ENCODE measurements at places on chromosomes 5 and 9.

- no peak for DNase-seq
Observed at GRCh38 chr9:2967766-2968165, 123.9 kb upstream of the PUM3 start.

- no peak for DNase-seq
Observed at GRCh38 chr9:87786423-87786822, 60.5 kb downstream of the CTSL start.

DNA sequence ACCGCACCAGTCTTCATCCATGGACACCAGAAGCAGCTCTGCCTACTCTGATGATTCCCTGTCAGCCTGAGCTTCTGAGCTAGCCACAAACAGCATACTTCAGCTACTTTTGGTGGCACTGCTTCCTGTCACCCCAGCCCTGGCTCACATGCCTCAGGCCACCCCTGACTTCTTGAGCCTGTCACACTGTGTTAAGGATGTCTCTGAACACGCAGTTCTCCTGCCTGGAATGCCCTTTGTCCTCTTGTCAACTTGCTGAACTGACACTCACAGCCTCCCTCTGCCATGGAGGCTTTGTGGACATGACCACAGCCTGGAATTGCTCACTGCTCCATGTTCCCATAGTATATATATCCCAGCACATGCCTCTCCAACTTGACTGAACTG is 7.2 kb downstream of the MACROH2A1 start:
- no peak for DNase-seq

DNA sequence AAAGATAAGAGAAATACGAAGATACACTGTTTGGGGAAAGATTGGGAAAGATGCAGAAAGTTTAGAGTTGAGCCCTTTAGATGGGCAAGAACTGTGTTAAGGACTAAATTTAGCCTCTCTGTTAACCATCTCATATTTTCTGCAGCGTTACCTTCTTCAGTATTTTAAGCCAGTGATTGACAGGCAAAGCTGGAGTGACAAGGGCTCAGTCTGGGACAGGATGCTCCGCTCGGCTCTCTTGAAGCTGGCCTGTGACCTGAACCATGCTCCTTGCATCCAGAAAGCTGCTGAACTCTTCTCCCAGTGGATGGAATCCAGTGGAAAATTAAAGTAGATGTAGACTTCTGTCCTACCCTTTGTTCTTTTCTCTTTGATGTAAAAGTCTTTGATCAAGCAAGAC is 26.4 kb upstream of the LNPEP start:
- no peak for DNase-seq

DNA sequence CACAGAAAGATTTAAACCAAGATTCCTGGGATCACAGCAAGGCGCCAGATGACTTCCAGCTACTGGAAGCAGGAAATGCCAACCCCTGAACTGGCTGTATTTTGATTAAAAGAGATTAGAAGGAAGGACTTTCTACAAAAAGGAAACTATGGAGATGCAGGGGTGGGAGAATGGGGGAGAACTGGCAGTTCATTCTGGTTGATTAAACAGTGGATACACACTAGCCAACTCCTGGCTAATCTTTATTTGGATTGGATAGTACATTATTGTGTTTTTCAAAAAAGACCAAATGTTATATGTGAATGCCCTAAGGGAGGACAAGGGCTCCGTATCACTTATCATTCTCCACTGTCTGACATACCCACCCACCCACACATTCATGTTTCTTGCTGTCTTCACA is 93.2 kb downstream of the CDO1 start:
- DNase-seq: no peak

DNA sequence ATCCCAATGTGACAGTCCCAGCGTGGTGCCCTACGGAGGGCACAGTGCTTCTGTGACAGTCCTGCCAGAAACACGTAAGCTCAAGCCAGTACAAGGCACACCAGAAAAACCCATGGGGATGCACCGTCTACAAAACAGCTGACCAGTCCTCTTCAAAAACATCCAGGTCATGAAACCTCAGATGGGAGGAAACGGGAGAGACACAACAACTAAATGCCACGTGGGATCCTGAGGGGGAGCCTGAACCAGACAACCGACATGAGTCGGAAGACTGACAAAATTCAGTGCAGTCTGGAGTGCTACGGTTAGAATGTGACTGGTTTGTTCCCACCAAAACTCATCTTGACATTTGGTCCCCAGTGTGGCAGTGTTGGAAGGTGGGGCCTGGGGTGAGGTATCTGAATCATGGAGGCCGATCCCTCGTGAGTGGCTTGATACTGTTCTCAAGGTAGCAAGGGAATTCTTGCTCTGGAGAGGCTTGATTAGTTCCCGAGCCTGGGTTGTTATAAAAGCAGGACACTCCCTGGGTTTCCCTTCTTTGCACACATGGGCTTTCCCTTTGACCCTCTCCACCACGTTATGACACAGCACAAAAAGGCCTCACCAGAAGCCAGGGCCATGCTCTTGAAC is 55.4 kb downstream of the ADAMTS2 start:
- DNase-seq: no peak

GRCh38 chr9:114256827-114257328 is 66.0 kb upstream of the ORM1 start:
- DNase-seq: no peak

DNA sequence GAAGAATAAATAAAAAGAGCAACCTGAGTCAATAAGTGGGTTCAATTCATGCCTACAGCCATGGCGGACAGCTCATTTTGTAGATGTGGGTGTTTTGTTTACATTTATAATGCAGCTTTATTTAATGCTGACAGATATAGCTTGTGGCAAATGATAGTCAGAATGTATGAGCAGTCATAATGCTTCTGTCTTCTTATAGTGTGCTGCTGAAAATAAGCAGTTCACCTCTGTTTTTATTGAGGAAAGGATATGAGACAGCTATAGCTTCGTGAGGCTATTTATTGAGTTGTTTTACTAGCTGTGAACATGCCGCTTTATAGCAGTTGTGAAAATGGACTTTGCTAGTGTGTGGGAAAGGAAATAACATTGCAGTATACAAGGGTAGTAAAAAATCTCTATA is 147.4 kb downstream of the PBX3 start:
- DNase-seq: no peak

DNA sequence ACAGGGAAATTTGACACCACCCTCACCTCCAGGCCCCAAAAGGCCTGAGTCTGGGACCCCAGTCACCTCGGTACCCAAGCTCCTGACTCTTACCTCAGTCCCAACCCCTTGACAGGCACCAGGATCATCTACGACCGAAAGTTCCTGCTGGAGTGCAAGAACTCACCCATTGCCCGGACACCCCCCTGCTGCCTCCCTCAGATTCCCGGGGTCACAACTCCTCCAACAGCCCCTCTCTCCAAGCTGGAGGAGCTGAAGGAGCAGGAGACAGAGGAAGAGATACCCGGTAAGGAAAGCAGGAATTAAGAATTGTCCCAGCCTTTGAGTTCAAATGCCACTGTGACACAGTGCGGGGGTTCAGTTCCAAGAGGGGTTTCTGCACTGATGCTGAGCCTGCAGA is 1.3 kb downstream of the EIF4EBP3 start:
- DNase-seq: no peak

- no peak for DNase-seq
Observed at GRCh38 chr9:11319538-11319937, 706.7 kb upstream of the PTPRD start.

DNA sequence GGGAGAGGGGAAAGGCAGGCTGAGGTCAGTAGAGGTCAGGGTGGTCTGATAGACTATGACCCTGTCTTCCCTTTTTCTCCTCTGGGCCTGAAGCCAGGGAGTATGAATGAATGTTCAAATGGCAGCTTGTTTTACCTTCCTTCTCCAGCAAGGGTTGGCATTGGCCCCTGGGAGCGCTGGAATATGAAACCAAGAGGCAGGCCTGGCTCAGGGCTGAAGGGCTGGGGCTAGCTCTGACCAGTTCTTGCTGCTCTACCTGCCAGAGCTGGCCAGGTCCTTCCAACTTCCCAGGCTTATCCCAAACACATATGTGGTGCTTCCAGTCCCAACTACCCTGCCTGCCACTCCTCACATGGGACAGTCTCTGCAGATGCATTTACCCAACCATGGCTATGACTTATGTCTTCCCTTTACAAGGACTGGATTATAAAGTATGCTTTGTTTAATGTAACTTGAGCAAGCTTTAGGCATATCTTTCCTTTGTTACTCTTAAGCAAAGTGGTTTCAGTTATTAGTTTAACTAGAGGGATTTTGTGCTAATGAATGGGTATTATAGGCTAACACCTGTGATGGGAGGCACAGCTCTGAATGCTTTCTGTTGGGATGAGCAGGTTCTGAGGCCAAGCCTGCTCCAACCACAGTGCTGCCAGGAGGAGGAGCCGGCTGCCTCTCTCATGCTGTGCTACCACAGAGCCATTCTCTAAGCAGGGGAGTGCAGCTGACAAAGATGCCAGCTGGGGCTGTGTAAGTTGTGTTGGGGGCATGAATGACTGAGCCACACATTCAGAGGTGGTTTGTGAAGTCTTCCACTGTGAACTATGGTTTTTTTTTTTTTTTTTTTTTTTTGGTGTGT is 6.1 kb downstream of the CCNI2 start:
- DNase-seq: no peak

DNA sequence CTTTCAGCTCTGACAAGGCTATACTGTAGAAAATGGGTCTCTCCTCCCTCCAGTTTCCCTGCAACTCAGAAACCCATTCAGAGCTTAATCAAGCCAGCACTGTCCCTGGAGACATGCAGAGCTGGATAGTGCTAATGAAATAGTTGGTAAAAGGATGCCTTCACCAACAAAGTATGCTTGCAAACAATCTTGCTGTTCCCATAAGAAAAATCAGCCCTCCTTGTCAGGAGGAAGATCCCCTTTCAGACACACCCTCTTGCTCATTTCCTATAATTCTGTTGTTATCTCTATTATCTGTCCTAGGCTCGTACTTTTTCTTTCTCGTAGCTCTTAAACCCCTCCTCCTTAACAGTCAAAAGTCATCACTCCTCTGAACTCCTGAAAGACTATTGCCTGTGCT is 9.9 kb upstream of the OSMR start:
- DNase-seq: no peak

GRCh38 chr9:133519693-133520092 is 5.1 kb downstream of the MYMK start:
- DNase-seq: no peak

- no peak for DNase-seq
Observed at GRCh38 chr5:172044631-172045314, 38.3 kb upstream of the FBXW11 start.

DNA sequence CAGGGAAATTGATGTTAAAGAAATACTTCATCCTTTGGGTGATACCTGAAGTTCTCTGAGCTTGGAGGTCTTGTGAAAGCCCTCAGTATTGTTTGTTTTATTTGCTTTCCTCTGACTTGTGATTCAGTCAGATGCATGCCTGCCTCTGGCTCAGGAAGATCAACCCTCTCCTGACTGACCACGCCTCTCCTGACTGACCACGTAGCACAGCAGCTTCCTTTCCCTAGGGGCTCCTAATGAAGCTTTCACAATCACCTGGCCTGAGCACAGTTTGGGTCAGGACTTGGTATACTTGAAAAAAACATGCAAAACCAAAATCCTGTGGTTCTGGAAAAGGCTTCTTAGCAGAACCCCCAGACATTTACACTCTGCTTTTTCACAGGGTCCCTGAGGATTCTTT is 3.8 kb downstream of the TGFBI start:
- no peak for DNase-seq

GRCh38 chr9:95043826-95044225 is 273.7 kb downstream of the FANCC start:
- DNase-seq: no peak

DNA sequence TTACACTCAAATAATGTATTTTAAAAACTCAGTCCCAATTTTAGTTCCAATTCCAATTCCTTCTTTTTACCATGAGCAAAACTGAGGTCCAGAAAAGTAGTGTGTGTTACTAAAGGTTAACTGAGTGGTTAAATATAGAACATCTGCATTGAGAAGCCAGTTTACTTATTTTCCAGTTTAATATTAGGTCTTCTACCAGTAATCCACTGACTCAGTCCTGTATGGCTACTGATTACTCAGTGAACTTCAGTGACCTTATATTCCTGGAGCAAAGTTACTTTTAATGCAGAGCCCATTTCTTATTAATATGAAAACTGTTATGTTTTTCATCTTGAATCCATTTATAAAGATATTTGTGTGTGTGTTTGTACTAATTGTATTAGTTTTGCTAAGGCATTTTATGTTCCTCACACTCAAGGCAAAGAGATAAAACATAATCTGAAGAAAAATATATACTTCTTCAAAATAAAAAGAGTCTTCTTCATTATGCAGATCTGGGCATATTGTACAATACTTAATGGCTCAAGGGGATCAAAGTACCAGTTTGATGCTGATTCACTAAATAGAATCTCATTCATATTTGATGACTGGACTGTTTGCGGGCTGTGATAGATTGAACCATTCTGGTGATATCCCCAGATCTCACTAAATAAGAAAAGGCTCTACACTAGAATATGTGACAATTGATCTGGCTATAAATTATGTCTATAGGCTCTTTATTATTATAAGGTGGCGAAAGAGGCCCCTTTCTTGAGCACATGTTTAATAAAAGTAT is 60.8 kb downstream of the DMXL1 start:
- DNase-seq: no peak

DNA sequence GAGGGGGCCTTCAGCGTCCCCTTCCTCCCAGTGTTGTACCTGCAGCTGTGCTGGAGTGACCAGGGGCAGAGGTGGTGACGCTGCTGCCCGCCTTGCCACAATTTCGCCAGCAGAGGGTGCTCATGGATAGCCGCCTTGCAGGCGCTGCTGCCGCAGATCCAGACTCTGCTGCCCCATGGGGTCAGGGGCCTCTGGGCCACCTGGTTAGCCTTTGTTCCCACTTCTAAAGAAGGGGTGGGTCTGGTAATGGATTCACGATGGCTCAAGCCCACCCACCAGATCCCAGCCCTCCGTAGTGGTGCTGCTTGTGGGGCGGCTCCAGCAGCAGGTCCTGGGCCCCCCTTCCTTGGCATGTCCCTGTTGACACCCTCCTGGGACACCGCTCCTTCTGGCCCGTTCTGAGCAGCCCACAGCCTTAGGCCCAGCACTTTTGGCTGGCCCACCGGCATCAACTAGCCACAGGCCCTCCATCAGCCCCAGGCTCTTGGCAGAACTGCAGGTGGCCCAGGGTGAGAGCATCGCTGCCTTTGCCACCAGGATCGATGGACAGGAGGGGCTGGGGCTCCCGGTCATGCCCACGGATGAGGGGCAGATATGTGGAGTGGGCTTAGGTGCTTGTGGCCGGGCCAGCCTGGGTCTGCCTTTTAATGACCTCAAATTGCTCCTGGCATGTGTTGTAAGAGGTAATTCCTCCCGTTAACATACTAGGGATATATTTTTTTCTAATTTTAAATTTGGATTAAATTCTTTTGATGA is 57.2 kb downstream of the COL5A1 start:
- DNase-seq: peak; percentile 16

GRCh38 chr5:178349625-178350353 is 117.2 kb upstream of the PHYKPL start:
- no peak for DNase-seq

GRCh38 chr9:106655966-106656365 is 207.0 kb upstream of the ZNF462 start:
- DNase-seq: no peak

GRCh38 chr5:41940641-41941040 is 15.6 kb downstream of the FBXO4 start:
- no peak for DNase-seq

DNA sequence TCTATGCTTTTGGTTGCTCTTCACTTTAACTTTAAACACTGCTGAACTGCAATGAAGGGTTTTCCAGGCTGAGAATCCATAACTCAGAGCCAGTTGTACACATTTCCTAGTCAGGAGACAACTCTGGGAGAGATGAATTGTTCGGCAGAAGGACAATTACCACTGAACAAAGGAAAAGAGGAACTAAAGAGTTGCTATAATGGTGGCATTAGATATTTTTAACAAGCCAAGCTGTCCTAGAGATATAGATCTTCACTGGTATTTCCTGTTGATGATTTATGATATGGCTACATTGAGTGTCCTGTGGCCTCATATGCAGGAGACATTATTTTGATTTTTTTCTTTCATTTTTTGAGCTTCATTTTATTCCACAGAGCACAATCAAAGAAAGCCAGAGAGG is 219.1 kb upstream of the PCSK5 start:
- DNase-seq: no peak

Data from CD4-positive, alpha-beta T cell treated with Interleukin-21 for 1 hour (primary cell).